Astrocyte (in vitro differentiated cells and primary cell): ENCODE measurements at places on chromosomes 7 and 10. TPM values are rescaled to one million over a fixed set of nuclear protein-coding genes. Genes with fewer than 3 reads are reported as not detected.

- no peak for DNase-seq
These were observed 28.0 kb upstream of the IKZF1 start for GRCh38 chr7:50276483-50276882.

The LBX1 gene
- total RNA-seq = not detected in 2 replicates

DNA sequence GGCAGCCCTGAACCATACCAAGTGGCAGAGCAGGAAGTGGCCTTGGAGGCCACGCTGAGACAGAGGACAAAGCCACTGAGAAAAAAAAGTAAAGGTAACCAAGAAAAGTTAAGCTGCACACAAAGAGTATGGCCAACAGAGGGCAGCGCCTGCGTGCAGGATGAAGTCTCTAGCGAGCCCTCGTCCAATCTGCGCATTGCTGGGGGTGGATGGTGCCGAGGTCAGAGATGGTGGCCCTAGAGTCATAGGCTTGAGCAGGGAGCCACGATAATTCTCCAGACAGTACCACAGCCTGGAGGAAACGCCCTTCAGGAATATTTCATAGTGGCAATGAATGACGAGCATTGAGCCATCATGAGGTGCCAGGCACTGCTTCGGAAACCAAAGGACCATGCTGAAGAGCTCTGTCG is 9.7 kb downstream of the ATP6V0E2 start:
- DNase-seq = no peak

The FZD8 gene
- total RNA-seq = 17.2 and 30.9 TPM in 2 replicates

GRCh38 chr10:131775433-131775832 is 125.4 kb upstream of the PPP2R2D start:
- DNase-seq = no peak

The NAT16 gene
- 0.16 TPM in 1 of 2 replicates, not detected in the other for total RNA-seq

- peak; percentile 54 for DNase-seq
These were observed 34.4 kb downstream of the FHIP2A start for GRCh38 chr10:114855776-114856543.

GRCh38 chr10:59537501-59537900 is 172.1 kb downstream of the SLC16A9 start:
- DNase-seq = no peak

The RARRES2 gene
- total RNA-seq = 19.4 and 21.7 TPM in 2 replicates

- DNase-seq = no peak
These were observed 31.5 kb downstream of the UNC5B start for GRCh38 chr10:71243756-71244395.

DNA sequence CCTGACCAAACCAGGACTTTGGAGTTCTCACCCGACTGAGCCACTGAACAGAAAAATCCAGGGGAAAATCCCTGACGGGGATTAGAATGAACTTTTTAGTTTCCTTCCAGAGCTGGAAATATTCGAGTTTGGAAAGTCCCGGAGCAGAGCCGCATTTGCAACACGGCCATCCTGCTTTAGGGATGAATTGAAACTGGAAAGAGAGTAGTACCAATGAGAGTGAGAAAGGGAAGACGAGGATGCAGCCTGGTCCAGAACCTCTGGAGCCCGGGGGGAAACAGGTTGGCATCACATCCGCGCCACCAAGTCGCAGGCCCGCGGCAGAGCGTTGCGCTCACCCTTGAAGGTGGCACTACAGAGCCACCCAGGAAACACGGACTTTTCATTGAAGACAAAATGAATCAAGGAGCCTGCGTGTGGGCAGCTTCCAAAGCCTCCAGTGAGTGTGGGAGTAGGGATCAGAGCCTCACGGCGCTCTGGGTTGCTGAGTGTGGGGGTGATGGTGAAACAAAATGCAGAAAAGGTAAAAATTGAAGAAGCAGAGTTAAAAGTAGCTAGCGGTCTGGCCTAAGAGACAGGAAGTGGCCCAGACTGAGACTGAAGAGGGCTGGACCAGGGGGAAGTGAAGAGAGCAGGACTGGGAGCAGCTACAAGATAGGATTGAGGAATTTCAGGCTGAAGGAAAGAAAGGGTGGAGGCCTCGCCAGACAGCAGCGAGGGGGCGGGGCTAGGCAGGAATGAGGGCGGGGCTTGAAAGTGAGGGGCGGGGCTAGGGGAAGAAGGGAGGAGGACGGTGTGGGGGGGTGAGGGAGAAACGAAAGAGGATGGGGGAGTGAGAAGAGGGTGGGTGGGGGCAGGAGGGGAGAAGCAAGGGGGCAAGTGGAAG is 1.8 kb downstream of the SMURF1 start:
- DNase-seq = peak; percentile 80

DNA sequence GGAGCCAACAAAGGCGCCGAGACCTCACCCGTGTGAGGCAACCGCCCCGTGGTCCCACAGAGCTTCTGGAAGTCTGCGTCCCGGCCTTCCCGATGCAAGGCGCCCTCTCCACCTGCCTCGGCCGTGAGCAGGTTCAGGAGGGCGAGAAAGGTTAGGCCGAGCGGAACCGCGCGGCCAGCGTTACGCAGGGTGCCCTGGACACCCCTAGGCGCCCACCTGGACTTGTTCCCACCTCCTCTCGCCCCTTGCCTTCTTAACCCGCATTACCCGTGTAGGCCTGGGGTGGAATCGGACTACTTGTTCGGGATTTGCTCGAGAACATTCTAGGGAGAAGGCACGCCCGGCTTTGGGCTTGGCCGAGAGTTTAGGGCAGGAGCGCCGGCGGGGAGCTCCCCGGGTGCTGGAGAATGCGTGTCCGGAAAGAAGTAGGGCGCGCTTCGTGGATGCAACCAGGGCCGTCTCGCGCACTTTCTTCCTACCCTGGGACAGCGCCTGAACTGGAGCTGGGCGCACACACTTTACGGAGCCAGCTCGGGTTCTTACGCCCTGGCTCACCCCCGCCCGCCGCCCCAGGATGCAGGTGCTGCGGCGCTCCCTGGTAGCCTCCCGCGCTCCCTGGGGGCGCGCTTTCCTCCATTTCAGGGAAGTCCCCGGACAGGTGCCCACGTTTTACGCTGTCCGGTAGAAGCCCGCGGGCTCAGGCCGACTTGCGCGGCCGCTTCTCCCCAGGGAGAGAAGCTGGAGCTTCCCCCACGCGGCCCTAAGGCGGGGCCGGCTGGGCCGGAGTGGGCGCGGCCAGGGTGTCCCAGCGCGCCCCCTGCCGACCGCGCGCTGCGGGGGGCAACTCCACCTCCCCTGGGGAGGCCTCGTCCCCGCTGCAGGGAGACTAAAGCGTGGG is 74.5 kb downstream of the INSIG1 start:
- no peak for DNase-seq

The GPNMB gene
- total RNA-seq = 0.82 and 0.91 TPM in 2 replicates

The KCNH2 gene
- total RNA-seq = 4.5 and 4.6 TPM in 2 replicates
